ENCODE measurements at places on chromosomes 1 and 21. TPM values are rescaled to one million over a fixed set of nuclear protein-coding genes. Genes with fewer than 3 reads are reported as not detected.

DNA sequence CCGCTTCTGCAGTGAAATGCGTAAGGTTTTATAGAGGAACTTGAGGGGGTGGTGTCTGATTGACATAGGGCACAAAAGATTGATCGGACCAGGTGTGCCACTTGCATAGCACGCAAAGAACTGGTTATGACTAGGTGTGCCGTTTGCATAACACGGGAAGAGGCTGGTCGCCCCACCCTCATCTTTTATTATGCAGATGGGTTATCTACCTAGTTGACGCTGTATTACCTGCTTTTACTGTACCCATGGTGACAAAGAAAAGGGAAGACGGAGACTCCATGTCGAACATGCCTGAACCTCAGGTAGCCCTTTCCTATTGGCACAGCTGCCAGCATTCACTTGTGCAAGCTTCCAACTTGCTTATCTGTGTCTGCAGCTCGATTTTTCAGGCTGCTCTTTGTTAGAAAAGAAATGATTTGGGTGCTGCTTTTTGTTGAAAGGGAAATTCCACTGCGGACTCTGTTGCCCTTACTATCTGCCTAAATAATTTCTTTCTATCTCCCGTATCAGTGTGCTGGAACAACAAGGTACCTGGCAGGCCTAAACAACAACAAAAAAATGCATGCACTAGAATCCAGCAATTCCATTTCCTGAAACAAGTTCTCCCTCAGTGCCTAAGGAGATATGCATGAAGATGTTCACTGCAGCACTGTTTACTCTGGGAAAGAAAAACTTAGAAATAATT, 194.4 kb upstream of the KAZN start:
- no peak overlapping the region for H3K4me3 ChIP-seq
- no peak overlapping the region for H3K27ac ChIP-seq
- no peaks in the 10 kb centered on the region for H3K36me3 ChIP-seq
- no peaks in the 10 kb centered on the region for H3K4me1 ChIP-seq
- no peaks in the 10 kb centered on the region for H3K27me3 ChIP-seq

GRCh38 chr1:35847935-35848565, 35.0 kb upstream of the AGO1 start:
- peaks cover 5% of the 10 kb centered on the region for H3K4me1 ChIP-seq
- H3K27ac ChIP-seq: no peak overlapping the region
- H3K27me3 ChIP-seq: no peaks in the 10 kb centered on the region
- DNase-seq: no peak
- no peak overlapping the region for H3K4me3 ChIP-seq

DNA sequence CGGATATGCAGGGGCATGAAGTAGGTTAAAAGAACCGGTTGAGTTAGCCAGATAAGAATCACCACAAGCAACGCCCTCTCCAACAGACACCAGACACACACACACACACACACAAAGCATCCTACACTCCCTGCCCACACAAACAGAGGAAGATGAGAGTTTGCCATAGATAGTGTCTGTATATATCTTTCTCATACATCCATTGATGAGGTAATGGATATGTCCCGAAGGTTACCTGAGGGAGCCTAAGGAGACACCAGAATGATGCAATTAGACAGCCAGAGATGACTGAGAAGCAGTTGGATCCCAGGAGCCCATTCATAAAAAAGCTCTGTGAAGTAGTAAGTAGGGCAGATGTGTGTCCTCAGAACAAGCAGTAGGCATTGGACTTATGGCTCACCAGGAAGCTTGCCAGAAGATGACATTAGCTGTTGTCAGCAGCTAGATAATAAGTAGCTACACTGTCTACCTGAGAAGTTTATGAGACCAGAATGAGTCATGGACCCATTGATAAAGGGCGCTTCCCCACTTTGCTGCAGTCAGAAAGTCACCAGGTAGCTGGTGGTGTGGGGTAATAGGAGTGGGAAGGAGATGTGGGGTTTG, 247.0 kb downstream of the KCNT2 start:
- no peaks in the 10 kb centered on the region for H3K36me3 ChIP-seq
- H3K27me3 ChIP-seq: no peaks in the 10 kb centered on the region
- no peak overlapping the region for H3K4me3 ChIP-seq
- no peaks in the 10 kb centered on the region for H3K4me1 ChIP-seq

DNA sequence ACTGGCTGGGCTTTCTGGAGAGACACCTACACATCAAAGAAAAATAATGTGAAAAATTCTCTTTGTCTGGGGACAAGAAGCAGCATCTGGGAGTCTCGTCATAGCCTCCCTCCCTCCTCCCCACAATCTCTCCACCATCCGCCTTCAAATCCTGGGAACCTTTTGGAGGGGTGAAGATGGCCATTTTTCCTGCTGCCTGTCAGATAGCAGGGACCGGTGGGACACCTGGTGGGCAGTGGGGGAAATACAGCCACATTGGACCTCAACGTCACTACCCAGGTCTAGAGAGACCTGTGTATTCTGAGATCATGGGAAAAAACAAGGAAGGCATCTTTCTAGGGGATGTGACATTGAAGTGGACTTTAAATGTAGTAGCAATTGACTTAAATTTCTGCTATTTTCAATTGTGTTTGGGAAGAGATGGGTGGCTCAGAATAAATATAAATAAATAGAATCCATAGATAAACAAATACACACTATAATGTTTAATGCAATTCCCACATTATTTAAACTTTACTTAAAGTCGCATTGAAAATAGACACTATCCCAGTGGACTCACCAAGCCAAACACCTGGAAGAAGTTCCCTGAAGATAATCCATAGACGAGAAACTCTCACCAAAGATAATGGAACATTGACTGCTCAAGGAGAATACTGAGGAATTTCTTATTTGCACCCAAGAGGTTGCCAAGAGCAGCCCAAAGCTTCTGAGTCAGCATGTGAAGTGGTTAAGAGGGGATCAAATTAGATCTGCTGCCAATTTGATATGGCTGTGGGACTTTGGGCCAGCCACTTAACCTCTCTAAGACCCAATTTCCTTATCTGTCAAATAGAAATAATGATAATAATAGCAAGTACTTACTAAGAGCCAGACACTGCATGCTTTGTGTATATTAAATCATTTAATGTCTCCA, 147.6 kb upstream of the CAMK1G start:
- H3K27ac ChIP-seq: no peak overlapping the region
- H3K4me3 ChIP-seq: no peak overlapping the region
- no peaks in the 10 kb centered on the region for H3K27me3 ChIP-seq

- H3K4me3 ChIP-seq: no peak overlapping the region
- no peaks in the 10 kb centered on the region for H3K36me3 ChIP-seq
- DNase-seq: no peak
- no peaks in the 10 kb centered on the region for H3K4me1 ChIP-seq
Observed at GRCh38 chr1:198423673-198424072, 116.8 kb downstream of the ATP6V1G3 start.

The JAM2 gene
- total RNA-seq: 1.8 TPM

DNA sequence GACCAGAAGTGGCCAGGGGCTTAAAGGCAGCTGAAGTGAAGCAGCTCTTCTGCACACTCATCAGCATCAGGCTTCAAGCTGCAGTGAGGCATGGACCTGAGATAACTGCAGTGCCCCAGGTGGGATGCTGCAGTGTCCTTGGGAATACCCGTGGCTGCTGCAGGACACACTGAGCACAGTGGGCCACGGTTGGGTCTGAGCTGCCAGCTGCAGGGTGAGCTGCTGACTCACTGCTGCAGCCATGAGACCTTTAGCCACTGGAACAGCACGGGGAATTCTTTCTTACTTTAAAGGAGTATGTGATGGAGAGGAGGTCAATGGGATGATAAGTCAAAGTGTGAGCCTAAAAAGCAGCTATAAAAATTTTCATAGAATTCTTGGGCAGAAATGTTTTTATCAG, 102.1 kb downstream of the XCL2 start:
- no peaks in the 10 kb centered on the region for H3K36me3 ChIP-seq
- no peak for DNase-seq
- H3K27me3 ChIP-seq: no peaks in the 10 kb centered on the region
- no peaks in the 10 kb centered on the region for H3K4me1 ChIP-seq
- no peak overlapping the region for H3K27ac ChIP-seq
- no peak overlapping the region for H3K4me3 ChIP-seq

- H3K36me3 ChIP-seq: no peaks in the 10 kb centered on the region
- H3K27me3 ChIP-seq: no peaks in the 10 kb centered on the region
- no peaks in the 10 kb centered on the region for H3K4me1 ChIP-seq
- DNase-seq: no peak
- no peak overlapping the region for H3K27ac ChIP-seq
Observed at GRCh38 chr1:207388721-207389120, 65.4 kb upstream of the CR2 start.

The CASP9 gene
- total RNA-seq: 17.1 TPM

- no peak for DNase-seq
- H3K27ac ChIP-seq: no peak overlapping the region
- H3K36me3 ChIP-seq: no peaks in the 10 kb centered on the region
- no peak overlapping the region for H3K4me3 ChIP-seq
Observed at GRCh38 chr1:237013608-237014007, 9.4 kb upstream of the MT1HL1 start.

DNA sequence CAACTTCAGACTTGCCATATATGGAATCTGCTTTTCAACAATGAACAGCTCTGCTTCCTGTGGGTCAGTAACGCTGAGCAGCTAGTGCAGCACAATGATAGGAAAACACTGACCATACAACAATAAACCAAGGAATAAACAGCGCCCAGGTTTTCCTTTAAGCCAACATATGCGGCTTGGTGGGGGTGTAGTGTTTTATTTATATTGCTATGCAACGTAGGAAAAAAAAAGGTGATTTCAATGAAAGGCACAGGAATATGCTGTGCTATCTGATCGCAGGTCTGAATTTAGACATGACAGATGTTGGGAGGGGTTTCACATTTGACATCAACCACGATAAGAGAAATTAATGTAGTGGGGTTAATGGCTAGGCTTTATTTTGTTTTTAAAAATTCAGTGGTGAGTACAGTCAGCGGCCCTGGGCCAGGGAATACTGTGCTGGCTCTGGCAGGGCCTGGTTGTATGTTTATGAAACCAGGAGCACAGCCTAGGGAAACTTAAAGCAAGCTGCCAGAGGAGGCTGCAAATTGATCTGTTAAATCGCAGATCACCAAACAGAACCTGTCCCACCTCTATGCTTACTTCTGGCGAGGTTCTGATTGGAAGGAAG, 4.3 kb downstream of the TSPAN2 start:
- DNase-seq: no peak
- no peaks in the 10 kb centered on the region for H3K4me1 ChIP-seq
- no peaks in the 10 kb centered on the region for H3K36me3 ChIP-seq
- no peak overlapping the region for H3K4me3 ChIP-seq

GRCh38 chr21:45592208-45592619, 50.0 kb upstream of the SLC19A1 start:
- H3K4me3 ChIP-seq: no peak overlapping the region
- no peak for DNase-seq
- H3K4me1 ChIP-seq: no peaks in the 10 kb centered on the region
- no peaks in the 10 kb centered on the region for H3K36me3 ChIP-seq
- peaks cover 19% of the 10 kb centered on the region for H3K27me3 ChIP-seq
- no peak overlapping the region for H3K27ac ChIP-seq

- H3K27ac ChIP-seq: no peak overlapping the region
- H3K27me3 ChIP-seq: no peaks in the 10 kb centered on the region
- H3K4me1 ChIP-seq: no peaks in the 10 kb centered on the region
- DNase-seq: no peak
- H3K36me3 ChIP-seq: no peaks in the 10 kb centered on the region
Observed at GRCh38 chr1:174194461-174194860, 35.1 kb downstream of the RABGAP1L start.

- H3K27me3 ChIP-seq: no peaks in the 10 kb centered on the region
- H3K36me3 ChIP-seq: no peaks in the 10 kb centered on the region
- H3K4me3 ChIP-seq: no peak overlapping the region
- peaks cover 7% of the 10 kb centered on the region for H3K4me1 ChIP-seq
- H3K27ac ChIP-seq: peak overlapping the region; percentile 4
- no peak for DNase-seq
Observed at GRCh38 chr21:15692711-15693110, 37.1 kb upstream of the USP25 start.

GRCh38 chr1:156203331-156203730, 9.4 kb downstream of the SLC25A44 start:
- H3K27ac ChIP-seq: peak overlapping the region; percentile 63
- no peaks in the 10 kb centered on the region for H3K27me3 ChIP-seq
- no peak for DNase-seq
- H3K4me1 ChIP-seq: peaks cover 3% of the 10 kb centered on the region
- no peak overlapping the region for H3K4me3 ChIP-seq

The KIF17 gene
- total RNA-seq: 0.36 TPM

DNA sequence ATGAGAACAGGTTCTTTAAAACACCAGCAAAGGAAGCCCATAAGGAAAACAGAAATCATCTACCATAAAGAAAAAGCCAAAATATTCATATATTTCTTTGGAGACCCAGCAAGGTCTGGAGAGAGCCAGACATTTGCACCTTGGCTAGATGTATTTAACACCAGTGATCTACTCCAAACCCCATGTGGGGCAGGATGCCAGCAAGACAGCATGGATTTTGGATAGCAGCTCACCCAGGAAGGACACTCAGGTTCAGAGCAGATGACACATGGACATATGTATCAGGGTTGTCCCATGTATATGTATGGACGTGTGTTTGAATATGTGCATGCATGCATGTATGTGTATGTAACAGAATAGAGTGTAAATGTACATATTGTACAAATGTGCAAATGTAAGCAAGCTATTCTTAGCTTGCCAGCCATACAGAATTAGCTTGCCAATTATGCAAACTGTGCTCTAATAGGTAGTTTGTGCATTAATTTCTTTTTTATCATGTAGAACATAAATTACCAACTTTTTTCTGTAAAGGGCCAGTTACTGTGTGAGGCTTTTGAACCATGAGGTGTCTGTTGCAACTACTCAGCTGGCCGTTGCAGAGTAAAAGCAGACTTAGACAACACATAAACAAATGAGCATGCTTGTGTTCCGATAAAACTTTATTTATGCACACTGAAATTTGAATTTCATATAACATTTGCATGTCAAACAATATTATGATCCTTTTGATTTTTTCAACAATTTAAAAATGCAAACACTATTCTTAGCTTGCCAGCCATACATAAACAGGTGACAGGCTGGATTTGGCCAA, 73.5 kb upstream of the KAZN start:
- no peaks in the 10 kb centered on the region for H3K36me3 ChIP-seq
- no peak for DNase-seq
- no peak overlapping the region for H3K27ac ChIP-seq
- H3K4me1 ChIP-seq: no peaks in the 10 kb centered on the region
- H3K27me3 ChIP-seq: no peaks in the 10 kb centered on the region

DNA sequence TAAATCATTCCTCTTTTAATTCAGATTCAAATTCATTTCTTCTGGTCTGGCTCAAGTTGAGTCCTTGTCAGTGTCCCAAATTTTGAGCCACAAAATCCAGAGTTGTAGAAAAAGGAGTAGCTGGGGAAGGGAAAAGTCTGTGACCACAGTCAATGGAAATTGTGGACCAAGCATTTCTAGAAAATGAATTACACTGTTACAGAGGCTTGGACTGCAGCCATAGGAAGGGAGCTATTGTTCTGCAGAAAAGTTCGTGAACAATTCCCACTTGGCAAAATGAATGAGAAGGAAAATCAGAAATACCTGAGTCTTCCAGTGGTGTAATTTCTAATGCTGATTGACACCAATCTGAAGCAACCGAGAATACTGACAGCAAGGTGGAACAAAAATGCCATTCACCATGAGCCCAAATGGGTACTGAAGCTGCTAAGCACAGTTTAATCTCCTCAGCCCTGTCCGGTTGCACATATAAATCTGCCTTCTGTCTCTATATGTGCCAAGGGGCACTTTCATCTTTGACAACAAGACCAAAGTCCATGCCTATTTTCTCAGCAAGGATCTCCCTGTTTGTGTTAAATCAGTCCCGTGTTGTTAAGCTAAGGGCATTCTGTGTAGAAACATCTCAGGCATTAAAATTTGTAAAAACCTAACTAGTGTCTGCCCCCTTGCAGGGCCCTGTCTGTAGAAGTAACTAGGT, 51.3 kb downstream of the TEX35 start:
- DNase-seq: no peak
- H3K4me1 ChIP-seq: peaks cover 3% of the 10 kb centered on the region
- no peaks in the 10 kb centered on the region for H3K27me3 ChIP-seq
- H3K4me3 ChIP-seq: no peak overlapping the region

All from hepatocyte (in vitro differentiated cells).